Stimulated activated CD4-positive, alpha-beta T cell treated with anti-CD3 and anti-CD28 coated beads, Interleukin-15, amount 100 ng/mL, for 1 hour (primary cell): ENCODE measurements at places on chromosomes 7 and 10.
A peak's percentile ranks its signal among the peaks of the same experiment; 100 is the strongest.

DNA sequence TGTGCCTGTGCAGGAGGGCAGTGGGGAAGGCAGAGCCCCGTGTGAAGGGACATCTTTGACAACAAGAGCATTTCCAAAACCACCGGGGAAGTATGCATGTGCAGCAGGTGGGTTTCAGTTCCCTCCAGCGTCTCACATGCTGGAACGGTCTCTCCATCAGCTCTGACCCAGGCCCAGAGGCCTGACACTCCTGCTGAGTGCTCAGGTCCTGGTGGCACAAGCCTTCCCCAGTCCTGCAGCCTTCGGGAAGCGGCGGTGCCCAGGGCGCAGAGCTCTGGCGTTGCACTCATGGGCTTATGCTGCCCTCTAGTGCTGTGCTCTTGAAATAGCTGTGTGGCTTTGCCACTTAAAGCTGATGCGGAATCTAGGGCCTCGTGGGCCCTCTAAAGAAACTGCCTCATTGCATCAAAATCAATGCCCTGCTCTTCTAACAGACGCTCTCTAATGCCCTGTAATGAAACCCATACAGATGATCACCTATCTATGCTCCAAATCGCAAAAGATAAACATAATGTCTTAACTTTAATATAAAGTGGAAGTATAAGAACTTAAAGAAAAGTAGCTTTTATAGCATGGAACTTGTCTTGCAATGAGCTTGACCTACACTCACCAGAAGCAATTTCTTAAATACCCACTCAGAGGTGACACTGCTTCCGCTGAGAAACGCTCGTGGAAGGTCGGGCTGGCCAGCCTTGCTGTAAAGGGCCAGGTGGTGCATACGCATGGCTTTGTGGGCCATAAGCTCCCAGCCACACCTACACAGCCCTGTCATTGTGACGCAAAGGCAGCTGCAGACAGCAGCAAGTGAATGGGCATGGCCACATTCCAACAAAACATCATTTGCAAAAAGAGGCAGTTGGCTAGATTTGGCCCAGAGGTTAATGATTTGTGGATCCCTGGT, 38.6 kb downstream of the CLRN3 start:
- peak; percentile 11 for DNase-seq

DNA sequence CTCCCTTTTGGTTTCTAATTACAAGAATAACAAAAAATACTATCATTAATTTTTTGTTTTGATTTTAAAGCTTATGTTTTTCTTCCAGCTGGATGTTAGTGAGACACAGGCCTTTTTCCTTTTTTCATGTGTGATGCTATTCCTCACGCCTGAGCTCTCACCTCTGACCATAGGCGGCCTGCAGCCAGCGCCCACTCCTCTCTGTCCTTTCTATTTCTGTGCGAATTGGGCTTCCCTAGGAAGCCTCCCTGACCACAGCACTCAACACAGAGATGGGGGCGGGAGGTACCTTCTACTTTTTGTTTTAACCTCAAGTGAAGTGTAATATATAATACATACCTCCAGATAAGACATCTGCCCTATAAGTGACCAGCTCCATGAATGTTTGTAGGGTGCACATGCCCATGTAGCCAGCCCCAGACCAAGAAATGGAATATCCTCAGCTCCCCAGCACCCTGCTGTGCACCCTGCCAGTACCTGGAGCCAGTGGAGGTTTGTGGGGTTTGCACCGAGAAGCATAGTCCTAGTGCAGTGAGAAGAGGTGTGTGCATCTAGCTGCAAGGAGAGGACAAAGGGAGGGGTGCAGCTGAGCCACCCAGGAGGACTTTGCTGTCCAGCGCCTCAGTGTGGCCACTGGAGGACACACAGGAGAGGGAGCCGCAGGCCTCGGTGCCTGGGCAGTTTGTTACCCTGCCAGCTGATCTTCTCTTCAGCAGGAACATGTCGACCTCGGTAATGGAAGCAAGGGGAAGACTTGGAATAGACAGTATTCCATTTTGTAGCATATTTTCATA, 38.5 kb downstream of the BNIP3 start:
- DNase-seq, result no peak

GRCh38 chr7:142485617-142486226, 227.9 kb upstream of the PRSS58 start:
- no peak for DNase-seq

DNA sequence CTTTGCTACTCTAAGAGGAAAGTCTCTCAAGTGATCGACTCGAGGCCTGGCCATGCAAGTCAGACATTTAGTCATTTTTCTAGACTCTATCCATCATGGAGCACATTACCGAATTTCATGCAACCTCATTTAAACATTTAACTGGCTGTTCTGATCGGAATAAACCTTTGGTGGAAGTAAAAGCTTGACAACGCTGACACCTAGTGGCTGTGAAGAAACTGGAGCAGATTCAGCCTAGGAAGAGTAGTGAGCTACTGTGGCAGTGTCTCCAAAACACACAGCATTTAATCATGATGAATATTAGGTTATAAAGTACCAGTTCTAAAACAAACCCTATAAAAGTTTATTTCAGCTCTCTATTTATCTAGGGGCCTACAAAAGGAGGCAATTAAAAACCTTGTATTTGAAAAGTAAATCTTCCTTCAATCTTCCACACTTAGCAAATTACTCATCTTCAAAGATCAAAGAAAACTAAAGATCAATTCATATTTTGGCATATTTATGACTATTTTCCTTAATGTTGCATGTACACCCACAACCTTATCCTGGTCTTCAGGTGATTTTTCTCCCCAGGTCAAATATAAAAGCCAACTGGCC, 175.0 kb downstream of the CTNNA3 start:
- no peak for DNase-seq

DNA sequence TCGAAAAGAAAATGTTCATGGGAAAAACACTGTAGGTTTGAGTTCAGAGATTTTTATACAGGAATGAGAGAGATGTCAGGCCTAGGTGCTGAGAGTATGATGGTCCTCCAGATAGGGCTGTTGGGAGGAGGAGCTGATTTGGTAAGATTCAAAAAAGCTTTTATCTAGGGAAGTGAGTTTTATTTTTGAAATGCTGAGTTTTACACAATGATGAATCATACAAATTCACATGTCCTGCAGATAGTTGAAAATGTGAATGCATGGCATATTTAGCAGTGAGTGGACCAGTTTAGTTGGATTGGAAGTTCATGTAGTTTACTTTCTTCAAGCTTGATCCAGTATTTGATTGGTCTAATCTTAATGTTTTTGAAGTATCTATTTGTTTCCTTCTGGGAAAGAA, 154.8 kb downstream of the LRRC4 start:
- DNase-seq, result no peak

DNA sequence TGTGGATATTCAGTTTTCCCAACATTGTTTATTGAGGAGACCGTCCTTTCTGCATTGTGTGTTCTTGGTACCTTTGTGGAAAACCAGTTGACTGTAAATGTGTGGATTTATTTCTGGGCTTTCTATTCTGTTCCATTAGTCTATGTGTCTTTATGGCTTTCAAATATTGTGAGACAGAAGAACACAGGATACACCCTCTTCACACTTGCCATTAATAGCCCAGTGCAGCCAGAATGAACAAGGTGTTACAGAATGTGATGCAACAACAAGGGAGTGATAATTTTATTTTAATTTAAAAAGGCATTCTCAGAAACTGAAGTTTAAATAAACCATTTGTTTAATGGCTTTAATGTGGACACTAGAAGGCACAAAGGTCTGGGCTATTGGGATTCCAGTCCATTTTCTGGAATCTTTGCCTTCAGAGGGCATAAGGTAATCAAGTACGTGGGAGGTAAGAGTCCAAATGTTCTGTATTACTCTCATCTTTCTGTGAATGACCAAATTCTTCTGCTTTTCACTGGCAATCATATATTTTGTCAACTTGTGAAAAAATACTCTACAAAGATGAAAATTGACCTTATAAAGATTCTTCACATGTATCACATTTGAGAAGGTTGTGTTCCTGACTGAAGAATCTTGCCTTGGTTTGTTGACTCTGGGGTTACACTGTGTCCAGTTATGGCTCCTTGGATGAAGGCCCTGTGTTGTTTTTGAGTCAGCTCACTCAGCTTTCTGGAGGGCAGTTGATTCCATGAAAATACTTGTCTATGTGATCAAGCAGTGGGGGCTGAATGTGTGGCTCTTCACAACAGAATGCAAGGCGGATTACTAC, 962.7 kb downstream of the LRMDA start:
- no peak for DNase-seq
